A549 treated with Mapracorat at 1 μM for 4 hours (cell line): ENCODE measurements at places on chromosomes 4 and X. TPM values are rescaled to one million over a fixed set of nuclear protein-coding genes. Genes with fewer than 3 reads are reported as not detected.

Gene ASMTL
- 17.0 to 21.3 TPM (median 19.6 TPM) in 5 replicates for total RNA-seq

Gene YY2
- 1.9 to 2.7 TPM (median 2.5 TPM) in 5 replicates for total RNA-seq

Gene DRP2
- 0.07 to 0.28 TPM (median 0.13 TPM) in 5 replicates for total RNA-seq

Gene ANKRD17
- 19.1 to 23.4 TPM (median 21.9 TPM) in 5 replicates for total RNA-seq

Gene PPP1R2C
- total RNA-seq: not detected in 5 replicates

Gene PCDH18
- not detected in 5 replicates for total RNA-seq
